ENCODE measurements at places on chromosomes 4 and X.
A peak's percentile ranks its signal among the peaks of the same experiment; 100 is the strongest.

- no peak for DNase-seq
Measured at GRCh38 chr4:128565054-128565453, 244.4 kb upstream of the JADE1 start.

GRCh38 chrX:15274946-15275345, 5.1 kb upstream of the ASB9 start:
- DNase-seq: no peak

GRCh38 chrX:137479386-137479785, 86.5 kb upstream of the ZIC3 start:
- no peak for DNase-seq

DNA sequence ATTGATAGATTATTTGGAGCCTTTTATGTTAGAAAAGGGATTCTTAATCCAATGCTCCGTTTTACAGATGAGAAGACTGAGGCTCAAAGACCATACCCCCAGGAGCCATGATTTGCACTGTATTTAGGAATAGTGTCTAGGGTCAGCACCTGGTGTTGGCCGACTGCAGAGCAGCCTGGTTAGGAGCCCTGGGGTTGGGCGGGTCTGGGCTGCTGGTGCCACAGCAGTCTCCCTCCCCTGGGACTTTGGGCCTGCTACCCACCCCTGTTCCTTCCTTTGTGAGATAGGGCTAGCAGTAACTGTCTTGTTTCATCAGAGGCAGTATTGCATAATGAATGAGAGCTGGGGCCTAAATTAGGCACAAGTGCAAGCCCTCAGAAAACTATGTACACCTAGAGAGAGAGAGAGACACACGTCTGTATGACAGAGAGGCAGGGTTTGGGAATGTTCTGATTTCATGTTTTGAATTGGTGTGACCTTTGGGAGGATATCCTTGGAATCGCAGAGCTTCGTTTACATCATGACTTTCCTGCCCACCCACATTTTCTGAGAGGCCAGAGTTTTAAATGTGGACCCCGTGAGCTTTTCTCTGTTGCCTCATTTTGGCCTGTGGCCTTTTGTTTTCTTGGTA, 111.7 kb downstream of the PTTG2 start:
- no peak for DNase-seq

GRCh38 chr4:142452161-142452855, 393.8 kb downstream of the INPP4B start:
- DNase-seq: no peak

- DNase-seq: no peak
Measured at GRCh38 chrX:20159797-20160385, 18.3 kb upstream of the EIF1AX start.

GRCh38 chrX:120147537-120147936, 10.9 kb upstream of the RHOXF2 start:
- DNase-seq: no peak

GRCh38 chr4:5813882-5814255, 79.0 kb downstream of the CRMP1 start:
- no peak for DNase-seq

DNA sequence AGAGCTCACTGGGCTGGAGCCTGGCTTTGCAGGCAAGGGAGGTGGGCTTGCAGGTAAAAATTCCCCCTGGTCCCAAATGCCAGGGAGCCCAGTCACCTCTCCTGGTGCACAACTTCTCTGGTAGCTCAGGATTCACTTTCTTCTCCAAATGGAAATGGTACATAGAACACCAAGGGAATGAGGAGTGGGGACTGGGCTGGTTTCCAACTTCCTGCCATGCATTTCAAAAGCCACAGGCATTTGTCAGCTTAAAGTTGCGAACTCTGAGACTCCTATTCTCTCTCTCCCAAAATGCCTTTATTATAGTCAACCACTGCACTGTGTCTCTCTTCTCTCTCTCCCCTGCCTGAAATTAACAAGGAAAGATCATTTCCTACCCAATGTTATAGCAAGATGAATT, 177.3 kb downstream of the GRIA3 start:
- DNase-seq: no peak

DNA sequence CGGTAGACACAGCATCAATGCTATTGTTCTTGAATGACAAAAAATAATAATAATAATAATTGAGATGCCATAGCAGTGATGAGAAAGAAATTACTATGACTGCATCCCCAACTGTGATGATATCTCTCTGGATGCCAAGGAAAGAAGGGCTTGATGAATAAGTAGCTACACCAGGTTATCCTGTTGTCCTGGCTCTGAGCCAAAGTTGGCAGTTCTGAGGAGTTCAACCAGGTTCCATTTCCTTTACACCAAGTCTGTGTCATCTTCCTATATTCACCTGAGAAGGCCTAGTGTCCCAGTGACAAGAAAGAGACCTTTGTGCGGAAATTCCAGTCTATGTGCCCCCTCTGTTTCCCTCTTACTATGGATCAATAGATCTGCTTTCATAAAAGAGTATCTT, 3.4 kb upstream of the MAML3 start:
- DNase-seq: no peak

GRCh38 chrX:2677764-2678163, 13.3 kb upstream of the CD99 start:
- no peak for DNase-seq

DNA sequence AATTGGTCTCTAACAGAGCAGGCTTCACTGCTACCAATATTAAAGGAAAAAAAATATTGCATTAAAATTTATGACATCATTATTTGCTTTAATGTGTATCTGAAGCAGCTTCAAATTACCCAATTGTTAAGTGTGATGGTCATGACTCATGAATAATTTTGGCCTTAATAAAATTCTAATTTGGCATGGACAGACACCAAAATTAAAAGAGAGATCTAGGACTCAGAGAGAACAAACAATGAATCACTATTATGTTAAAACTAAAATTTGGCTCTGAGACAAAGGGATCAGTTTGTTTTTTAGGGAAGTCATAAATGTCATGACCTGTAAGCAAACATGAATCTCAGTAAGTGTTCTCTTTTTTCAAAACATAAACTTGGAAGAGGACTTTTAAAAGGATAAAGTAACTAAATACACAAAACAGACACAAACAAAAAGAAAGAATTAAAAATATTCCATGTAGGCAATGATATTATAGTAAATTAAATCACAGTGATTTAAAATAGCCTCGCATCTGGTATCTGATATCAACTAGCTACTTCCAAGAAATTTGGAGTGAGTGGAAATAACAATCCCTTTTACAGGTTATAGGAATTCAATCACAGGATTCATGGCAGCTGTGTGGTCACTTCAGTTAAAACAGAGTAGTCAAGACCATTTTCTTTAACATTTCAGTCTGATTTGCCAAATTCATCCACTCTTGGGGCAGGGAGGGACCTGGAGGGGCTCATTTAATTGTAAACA, 11.6 kb downstream of the VEGFC start:
- no peak for DNase-seq

DNA sequence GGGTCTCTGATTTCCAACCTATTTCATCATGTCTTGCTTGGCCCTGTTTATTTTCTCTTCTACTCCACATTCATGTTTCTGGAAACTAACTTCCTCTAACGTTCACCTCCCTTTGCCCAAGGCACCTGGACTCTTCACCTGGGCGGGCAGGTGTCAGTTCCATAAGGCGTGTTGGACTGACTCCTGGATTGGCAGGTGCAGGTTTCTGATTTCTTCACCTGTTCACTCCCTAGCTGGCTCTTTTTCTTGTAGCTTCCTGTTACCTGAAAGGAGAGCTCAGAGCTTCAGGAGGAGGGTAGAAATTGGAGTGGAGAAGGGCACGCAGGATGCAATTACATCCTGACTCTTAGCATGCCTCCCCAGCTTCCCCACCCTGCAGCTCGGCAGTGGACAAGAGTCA, 350.8 kb upstream of the KLF3 start:
- DNase-seq: no peak

- no peak for DNase-seq
Measured at GRCh38 chr4:68953056-68953596, 1.5 kb upstream of the UGT2A3 start.

- DNase-seq: no peak
Measured at GRCh38 chrX:11934089-11934488, 176.1 kb downstream of the MSL3 start.

GRCh38 chr4:88255111-88255510, 29.2 kb downstream of the PPM1K start:
- no peak for DNase-seq

GRCh38 chr4:52251864-52252263, 200.8 kb downstream of the SPATA18 start:
- DNase-seq: no peak

- DNase-seq: peak; percentile 38
Measured at GRCh38 chrX:69387567-69388487, 116.3 kb upstream of the NALF2 start.

DNA sequence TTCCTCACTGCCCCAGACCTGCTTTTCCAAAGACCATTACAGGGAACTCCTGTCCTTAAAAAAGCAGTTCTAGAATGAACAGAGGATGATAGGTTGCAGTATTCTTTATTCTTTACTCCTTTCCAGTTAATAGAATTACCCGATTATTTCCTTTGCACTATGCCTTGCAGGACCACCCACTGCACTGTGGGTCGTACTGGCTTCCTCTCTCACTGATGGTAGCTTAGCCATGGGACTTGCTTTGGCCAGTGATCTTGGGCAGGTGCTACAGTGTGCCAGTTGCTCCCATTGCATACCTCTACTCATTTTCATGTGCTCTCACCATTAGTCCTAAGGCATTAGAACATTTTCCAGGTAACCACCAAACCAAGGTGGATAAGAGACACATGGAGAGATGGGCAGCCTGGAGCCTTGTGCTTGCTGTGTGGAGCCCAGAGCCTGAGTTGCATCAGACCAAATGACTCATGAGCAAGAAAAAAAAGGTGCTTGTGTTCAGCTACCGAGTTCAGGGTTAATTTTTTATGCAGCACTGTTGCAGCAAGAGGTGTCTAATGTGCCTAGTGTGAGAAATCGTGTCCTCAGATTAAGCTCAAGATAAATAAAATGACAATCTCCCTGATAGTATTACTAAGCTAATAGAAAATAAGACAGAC, 7.6 kb upstream of the UNC5C start:
- DNase-seq: no peak
